A375 (cell line): ENCODE measurements at places on chromosomes 11 and 22. TPM values are rescaled to one million over a fixed set of nuclear protein-coding genes. Genes with fewer than 3 reads are reported as not detected.

The VSIG10L2 gene
- total RNA-seq: 0.08 and 0.27 TPM in 2 replicates

The SAA4 gene
- total RNA-seq: not detected in 2 replicates

The EHF gene
- 0.58 and 0.68 TPM in 2 replicates for total RNA-seq

The MMP7 gene
- total RNA-seq: not detected in 2 replicates

The GGA1 gene
- total RNA-seq: 73.5 and 73.7 TPM in 2 replicates

The KCNE3 gene
- 0.04 and 0.08 TPM in 2 replicates for total RNA-seq

The ETS1 gene
- 58.7 and 65.9 TPM in 2 replicates for total RNA-seq

The NLRP14 gene
- total RNA-seq: 0.19 TPM in 1 of 2 replicates, not detected in the other

The TOP3B gene
- 28.4 and 30.0 TPM in 2 replicates for total RNA-seq

The ST14 gene
- 0.11 and 0.15 TPM in 2 replicates for total RNA-seq

The ABCG4 gene
- 0.08 and 0.23 TPM in 2 replicates for total RNA-seq

The MN1 gene
- 0.24 and 0.26 TPM in 2 replicates for total RNA-seq

The TRIM5 gene
- 9.8 and 11.9 TPM in 2 replicates for total RNA-seq

The ANO3 gene
- total RNA-seq: 0.74 and 1.2 TPM in 2 replicates

The NXPE4 gene
- not detected in 2 replicates for total RNA-seq

The PVALB gene
- not detected in 2 replicates for total RNA-seq
